ENCODE measurements at places on chromosomes 4 and X. TPM values are rescaled to one million over a fixed set of nuclear protein-coding genes. Genes with fewer than 3 reads are reported as not detected.

Gene MAGED4
- 2.8 TPM for total RNA-seq

Gene SSX2
- not detected for total RNA-seq

Gene APELA
- total RNA-seq = not detected

GRCh38 chrX:16386126-16386525 is 218.8 kb downstream of the MAGEB17 start:
- no peak for DNase-seq

DNA sequence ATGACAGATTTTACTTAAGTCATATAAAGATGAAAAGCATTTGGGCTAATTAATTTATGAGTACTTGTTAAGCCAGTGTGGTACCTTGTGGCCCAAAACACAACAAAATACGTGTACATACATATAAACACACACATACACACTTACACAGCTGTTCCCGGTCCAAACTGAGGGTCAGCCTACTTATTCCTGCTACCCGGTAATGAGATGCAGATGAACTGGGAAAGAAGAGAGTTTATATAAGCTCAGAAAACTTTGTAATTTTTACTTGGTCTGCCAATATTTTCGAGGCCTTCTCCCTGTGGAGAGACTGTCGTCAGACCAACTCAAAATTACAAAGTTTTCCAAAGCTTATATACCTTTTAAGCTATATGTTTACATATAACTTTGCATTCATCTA is 25.8 kb upstream of the PBDC1 start:
- DNase-seq = no peak

GRCh38 chr4:2534904-2535375 is 1.5 kb upstream of the FAM193A start:
- DNase-seq = no peak

GRCh38 chrX:149472625-149473024 is 32.5 kb downstream of the IDS start:
- DNase-seq = no peak
